GM23338 (cell line): ENCODE measurements at places on chromosomes 3 and 15. TPM values are rescaled to one million over a fixed set of nuclear protein-coding genes. Genes with fewer than 3 reads are reported as not detected.

TRH gene
- total RNA-seq, result 0.28 TPM in 1 of 2 replicates, not detected in the other

ANKRD63 gene
- total RNA-seq, result 0.59 and 0.74 TPM in 2 replicates

SCN11A gene
- 0.08 and 0.14 TPM in 2 replicates for total RNA-seq

PLSCR2 gene
- not detected in 2 replicates for total RNA-seq

CYP8B1 gene
- not detected in 2 replicates for total RNA-seq

DAPK2 gene
- 3.1 and 3.9 TPM in 2 replicates for total RNA-seq

ACKR2 gene
- 0.35 and 0.58 TPM in 2 replicates for total RNA-seq

TBC1D23 gene
- total RNA-seq, result 34.4 and 46.0 TPM in 2 replicates

CNTN4 gene
- total RNA-seq, result 1.1 and 4.0 TPM in 2 replicates
